ENCODE measurements at places on chromosomes 6 and 20. TPM values are rescaled to one million over a fixed set of nuclear protein-coding genes. Genes with fewer than 3 reads are reported as not detected.

The PRRC2A gene
- 92.9 TPM for total RNA-seq

The PI16 gene
- total RNA-seq = 4.0 TPM

The IPCEF1 gene
- total RNA-seq = 1.2 TPM

The PPP1R16B gene
- total RNA-seq = 2.1 TPM

The PLCB1 gene
- 10.9 TPM for total RNA-seq

The VNN1 gene
- 3.2 TPM for total RNA-seq

The NPEPL1 gene
- total RNA-seq = 31.1 TPM

The TRAPPC3L gene
- not detected for total RNA-seq

The WFDC6 gene
- not detected for total RNA-seq

The TAPBP gene
- total RNA-seq = 283 TPM

The GINS1 gene
- 2.7 TPM for total RNA-seq

The GGT7 gene
- total RNA-seq = 20.5 TPM

The IMPG1 gene
- not detected for total RNA-seq

The MAFB gene
- 4.0 TPM for total RNA-seq

The BIRC7 gene
- 0.25 TPM for total RNA-seq

The F13A1 gene
- total RNA-seq = 56.8 TPM

The OR12D3 gene
- not detected for total RNA-seq

The TRIM40 gene
- 13.2 TPM for total RNA-seq

The CTCFL gene
- not detected for total RNA-seq

The GLO1 gene
- total RNA-seq = 58.4 TPM

The BTN3A1 gene
- 21.6 TPM for total RNA-seq

The SIRT5 gene
- total RNA-seq = 13.0 TPM

The RNF182 gene
- not detected for total RNA-seq

The NOX3 gene
- total RNA-seq = not detected

The DUSP22 gene
- total RNA-seq = 29.5 TPM

The IYD gene
- total RNA-seq = 22.6 TPM

The ADGRF4 gene
- 2.0 TPM for total RNA-seq

The ZNF831 gene
- 0.61 TPM for total RNA-seq

The RAD21L1 gene
- total RNA-seq = not detected

The ADTRP gene
- 106 TPM for total RNA-seq

The SEL1L2 gene
- total RNA-seq = not detected

The TNF gene
- 0.27 TPM for total RNA-seq

The STK35 gene
- total RNA-seq = 21.9 TPM

The UCKL1 gene
- 44.8 TPM for total RNA-seq

The TINAG gene
- total RNA-seq = 48.0 TPM

The ADAM33 gene
- total RNA-seq = 6.4 TPM

The RWDD1 gene
- 29.1 TPM for total RNA-seq

The LTV1 gene
- total RNA-seq = 17.2 TPM

The RIPOR2 gene
- total RNA-seq = 2.8 TPM

The OR2B6 gene
- total RNA-seq = not detected

The GPANK1 gene
- total RNA-seq = 11.1 TPM

The ABHD16B gene
- not detected for total RNA-seq
